ENCODE measurements at places on chromosomes 11 and 22. TPM values are rescaled to one million over a fixed set of nuclear protein-coding genes. Genes with fewer than 3 reads are reported as not detected.

Gene SLC22A6
- not detected for total RNA-seq

Gene SLC43A3
- 69.3 TPM for total RNA-seq

Gene UBQLNL
- not detected for total RNA-seq

Gene PRR33
- not detected for total RNA-seq

Gene NTM
- not detected for total RNA-seq

Gene SEPTIN5
- not detected for total RNA-seq

GRCh38 chr11:65854852-65855837 is 2.8 kb downstream of the CFL1 start:
- peak; percentile 40 for DNase-seq
- H3K4me3 ChIP-seq: no peak overlapping the region
- no peaks in the 10 kb centered on the region for H3K27me3 ChIP-seq

DNA sequence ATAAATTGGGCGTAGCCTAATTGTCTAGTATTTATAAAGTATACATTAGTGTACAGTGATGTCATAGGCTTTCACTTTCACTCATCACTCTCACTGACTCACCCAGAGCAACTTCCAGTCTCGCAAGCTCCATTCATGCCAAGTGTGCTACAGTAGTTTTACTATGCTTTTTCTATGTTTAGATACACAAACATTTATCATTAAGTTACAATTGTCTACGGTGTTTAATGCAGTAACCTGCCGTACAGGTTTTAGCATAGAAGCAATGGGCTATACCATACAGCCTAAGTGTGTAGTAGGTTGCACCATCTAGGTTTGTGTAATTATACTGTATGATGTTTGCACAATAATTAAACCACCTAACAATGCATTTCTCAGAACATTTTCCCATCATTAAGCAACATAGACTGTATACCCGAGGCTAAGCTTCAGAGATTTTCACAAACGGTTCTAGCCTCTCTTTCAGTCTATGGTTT is 17.5 kb downstream of the OR9G1 start:
- no peak overlapping the region for H3K27ac ChIP-seq
- no peaks in the 10 kb centered on the region for H3K4me1 ChIP-seq
- no peaks in the 10 kb centered on the region for H3K36me3 ChIP-seq
- no peak overlapping the region for H3K4me3 ChIP-seq
- DNase-seq: no peak

DNA sequence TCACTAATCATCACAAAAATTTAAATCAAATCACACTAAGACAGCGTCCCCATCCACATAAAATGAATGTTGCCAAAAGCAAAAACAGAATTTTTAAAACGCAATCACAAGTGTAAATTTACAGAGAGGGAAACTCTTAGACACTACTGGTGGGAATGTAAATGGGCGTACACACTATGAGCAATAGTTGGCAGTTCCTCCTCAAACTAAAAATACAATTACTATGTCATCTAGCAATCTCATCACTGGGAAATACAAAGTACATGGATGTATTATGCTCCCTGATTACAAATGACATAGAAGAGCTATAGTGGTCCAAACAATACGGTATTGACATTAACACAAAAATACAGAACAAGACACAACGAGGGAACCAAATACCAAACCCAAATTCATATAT is 8.7 kb upstream of the RGL4 start:
- no peaks in the 10 kb centered on the region for H3K27me3 ChIP-seq
- 0 out of 2 replicates have a peak, but pooled peaks cover 14% of the 10 kb centered on the region for H3K36me3 ChIP-seq
- H3K4me3 ChIP-seq: no peak overlapping the region
- H3K4me1 ChIP-seq: 0 out of 2 replicates have a peak, but pooled peaks cover 3% of the 10 kb centered on the region
- DNase-seq: no peak
- H3K27ac ChIP-seq: no peak overlapping the region

DNA sequence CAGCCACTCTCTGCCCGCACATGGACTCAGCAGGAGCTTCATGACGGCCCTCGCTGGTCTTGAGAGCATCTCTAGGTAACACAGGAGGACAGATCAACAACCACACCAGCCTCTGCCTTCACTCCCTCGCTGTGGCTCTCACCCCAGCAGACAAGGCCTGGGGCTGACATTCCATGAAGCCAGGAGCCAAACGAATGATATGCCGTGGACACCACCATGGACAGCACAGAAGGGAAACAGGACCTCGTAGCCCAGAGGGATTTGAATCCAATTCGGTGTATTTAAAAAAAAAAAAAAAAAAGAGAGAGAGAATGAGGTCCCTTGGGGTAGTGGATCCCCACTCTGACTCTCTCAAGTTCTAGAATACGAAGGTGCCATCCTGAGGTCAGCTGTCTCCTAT is 385.5 kb downstream of the SHANK2 start:
- DNase-seq: no peak
- H3K4me1 ChIP-seq: no peaks in the 10 kb centered on the region
- H3K27ac ChIP-seq: no peak overlapping the region
- H3K4me3 ChIP-seq: no peak overlapping the region
- H3K27me3 ChIP-seq: no peaks in the 10 kb centered on the region

GRCh38 chr22:32850591-32851517 is 49.3 kb downstream of the TIMP3 start:
- H3K27ac ChIP-seq: no peak overlapping the region
- H3K4me1 ChIP-seq: peaks cover 30% of the 10 kb centered on the region
- H3K36me3 ChIP-seq: no peaks in the 10 kb centered on the region
- DNase-seq: no peak
- peaks cover 4% of the 10 kb centered on the region for H3K27me3 ChIP-seq
- no peak overlapping the region for H3K4me3 ChIP-seq

DNA sequence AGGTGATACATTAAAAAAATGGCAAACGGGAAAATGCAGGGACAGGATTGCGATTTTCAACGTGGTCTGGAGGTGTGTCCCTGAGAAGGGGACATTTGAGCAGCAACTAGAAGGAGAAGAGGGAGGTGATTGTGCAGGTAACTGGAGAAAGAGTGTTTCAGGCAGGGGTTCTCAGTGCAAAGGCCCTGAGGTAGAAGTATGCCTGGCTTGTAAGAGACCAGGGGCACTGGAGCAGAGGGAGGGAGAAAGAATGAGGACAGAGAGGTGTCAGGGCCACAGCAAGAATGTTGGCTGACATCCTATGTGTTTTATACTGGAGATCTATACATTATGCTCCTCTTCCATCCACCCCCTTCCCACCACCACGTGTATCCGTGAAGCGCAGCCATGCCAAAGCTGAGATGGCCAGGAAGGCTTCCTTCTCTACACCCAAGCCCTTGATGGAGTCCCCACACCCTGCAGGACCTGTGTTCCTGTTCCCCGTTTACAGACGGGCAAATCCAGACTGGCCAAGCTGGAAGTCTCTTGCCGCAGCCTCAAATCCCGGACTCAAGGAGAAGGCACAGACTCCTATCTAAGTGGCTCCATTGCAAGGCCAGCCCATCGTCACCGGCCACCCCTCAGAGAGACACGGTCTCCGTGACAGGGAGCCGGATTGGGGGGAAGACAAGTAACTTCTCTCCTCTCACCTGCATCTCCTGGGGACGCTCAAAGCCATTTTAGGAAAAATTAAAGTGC is 416.1 kb downstream of the MN1 start:
- DNase-seq: peak; percentile 37
- no peak overlapping the region for H3K4me3 ChIP-seq
- no peak overlapping the region for H3K27ac ChIP-seq
- peaks cover 53% of the 10 kb centered on the region for H3K4me1 ChIP-seq
- H3K27me3 ChIP-seq: peaks cover 4% of the 10 kb centered on the region

DNA sequence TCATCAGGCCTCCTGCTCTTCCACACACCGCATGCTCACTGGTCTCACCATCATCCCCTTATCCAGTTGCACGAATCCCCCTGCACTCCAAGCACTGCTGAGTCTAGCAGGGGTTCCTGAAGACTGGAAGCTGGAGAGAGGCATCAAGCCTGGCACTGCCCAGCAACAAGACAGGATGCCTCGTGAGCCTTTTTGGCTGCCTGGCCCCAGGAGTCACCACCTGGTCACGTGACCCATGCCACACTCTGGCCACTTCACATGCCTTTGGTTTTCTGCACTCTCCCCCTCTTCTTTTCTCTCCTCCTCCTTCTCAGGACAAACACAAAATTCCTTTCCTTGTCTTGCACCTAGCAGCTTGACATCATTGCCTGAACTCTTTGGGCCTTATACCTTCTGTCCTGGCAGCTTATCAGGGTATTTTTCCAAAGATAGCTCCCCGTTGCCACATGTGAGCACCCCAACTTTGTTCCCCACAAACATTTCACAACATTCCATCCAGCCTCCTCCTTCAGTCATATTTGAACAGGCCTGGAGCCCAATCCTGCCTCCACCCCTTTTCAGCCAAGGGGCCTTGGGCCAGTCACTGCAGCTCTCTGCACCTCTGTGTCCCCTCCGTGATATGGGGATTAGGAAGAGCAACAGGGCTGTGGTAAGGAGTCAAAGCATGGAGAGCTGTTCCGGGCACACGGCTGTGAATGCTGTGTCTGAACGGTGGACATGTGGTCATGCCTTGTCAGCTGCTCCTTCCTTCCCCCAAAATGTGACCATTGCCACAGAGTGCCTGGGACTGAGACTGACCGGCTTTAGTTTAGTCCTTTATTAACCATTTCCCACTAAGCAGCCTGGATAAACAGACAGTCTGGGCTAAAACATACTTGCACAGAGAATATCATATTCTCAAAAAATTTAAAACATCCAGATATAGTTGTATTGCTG is 2.8 kb upstream of the PACSIN2 start:
- no peak for DNase-seq
- no peaks in the 10 kb centered on the region for H3K27me3 ChIP-seq
- no peaks in the 10 kb centered on the region for H3K36me3 ChIP-seq
- peaks cover 16% of the 10 kb centered on the region for H3K4me1 ChIP-seq

DNA sequence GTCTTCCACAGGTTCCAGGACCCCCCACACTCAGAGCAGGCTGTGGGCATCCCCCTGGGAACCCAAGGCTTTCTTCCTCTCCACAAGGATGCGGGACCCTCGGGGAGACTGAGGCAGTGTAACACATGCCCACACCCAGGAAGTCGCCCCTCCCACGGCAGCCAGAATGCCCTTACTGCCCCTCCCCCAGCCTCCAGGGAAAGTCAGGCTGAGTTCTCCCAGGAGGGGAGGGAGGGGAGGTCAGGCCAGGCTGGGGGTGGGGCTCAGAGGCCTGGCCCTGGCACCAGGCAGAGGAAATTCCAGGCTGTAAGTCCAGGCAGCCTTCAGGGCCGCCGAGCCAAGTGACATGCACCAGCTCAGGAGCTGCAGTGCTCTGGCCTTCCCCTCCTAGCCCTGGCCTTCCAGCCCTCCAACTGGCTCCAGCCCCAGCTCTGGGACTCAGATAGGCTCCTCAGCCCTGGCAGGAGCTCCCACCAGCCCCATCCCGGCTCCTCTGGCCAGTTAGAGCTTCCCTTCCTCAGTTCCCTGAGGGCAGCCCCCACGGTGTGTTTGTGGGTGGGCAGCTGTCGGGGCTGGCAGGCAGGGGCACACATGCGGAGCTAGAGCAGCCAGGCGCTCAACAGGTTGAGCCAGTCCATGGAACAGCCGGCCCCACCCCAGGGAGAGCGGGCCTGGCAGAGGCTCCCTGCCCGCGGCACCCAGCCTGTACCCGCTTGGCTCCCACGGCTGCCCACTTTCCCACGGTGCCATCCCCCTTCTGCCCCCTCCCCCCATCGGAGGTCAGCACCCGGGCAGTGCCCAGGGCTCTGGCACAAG is 3.6 kb downstream of the BCL9L start:
- no peak overlapping the region for H3K4me3 ChIP-seq
- H3K27me3 ChIP-seq: no peaks in the 10 kb centered on the region
- no peak overlapping the region for H3K27ac ChIP-seq
- no peak for DNase-seq
- no peaks in the 10 kb centered on the region for H3K36me3 ChIP-seq
- peaks cover 21% of the 10 kb centered on the region for H3K4me1 ChIP-seq

DNA sequence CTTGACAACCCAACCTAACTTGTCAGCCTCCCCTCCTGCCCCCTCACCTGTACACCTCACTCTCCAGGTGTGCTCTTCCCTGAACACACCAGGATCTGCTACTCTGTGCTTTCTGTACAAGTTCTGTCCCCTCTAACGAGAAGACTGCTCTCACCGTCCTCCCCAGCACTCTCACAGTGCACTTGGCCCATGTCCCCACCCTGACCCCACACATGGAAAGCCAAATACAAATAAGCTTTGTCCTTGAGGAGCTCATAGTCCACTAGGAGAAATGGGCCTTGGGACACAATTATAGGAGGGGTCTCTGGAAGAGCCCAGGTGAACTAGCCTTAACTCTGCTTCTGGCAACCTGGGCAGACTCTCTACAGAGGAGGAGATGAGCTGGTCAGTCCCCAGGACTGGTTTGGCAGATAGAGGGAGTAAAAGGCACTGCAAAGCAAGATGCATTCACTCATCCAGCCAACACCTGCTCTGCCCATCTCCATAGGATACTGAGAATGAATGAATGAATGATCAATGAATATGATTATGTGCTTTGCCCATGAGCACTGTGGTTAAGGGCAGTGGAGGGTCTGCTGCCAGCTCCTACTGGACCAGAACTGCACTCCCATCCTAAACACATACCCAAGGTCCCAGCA is 9.9 kb downstream of the NIPSNAP1 start:
- H3K4me1 ChIP-seq: no peaks in the 10 kb centered on the region
- H3K4me3 ChIP-seq: no peak overlapping the region
- H3K36me3 ChIP-seq: peaks cover 4% of the 10 kb centered on the region
- DNase-seq: no peak
- no peaks in the 10 kb centered on the region for H3K27me3 ChIP-seq

GRCh38 chr11:5818245-5818886 is 9.6 kb downstream of the OR52N2 start:
- no peaks in the 10 kb centered on the region for H3K27me3 ChIP-seq
- no peak for DNase-seq
- no peak overlapping the region for H3K4me3 ChIP-seq
- no peaks in the 10 kb centered on the region for H3K4me1 ChIP-seq
- no peak overlapping the region for H3K27ac ChIP-seq

DNA sequence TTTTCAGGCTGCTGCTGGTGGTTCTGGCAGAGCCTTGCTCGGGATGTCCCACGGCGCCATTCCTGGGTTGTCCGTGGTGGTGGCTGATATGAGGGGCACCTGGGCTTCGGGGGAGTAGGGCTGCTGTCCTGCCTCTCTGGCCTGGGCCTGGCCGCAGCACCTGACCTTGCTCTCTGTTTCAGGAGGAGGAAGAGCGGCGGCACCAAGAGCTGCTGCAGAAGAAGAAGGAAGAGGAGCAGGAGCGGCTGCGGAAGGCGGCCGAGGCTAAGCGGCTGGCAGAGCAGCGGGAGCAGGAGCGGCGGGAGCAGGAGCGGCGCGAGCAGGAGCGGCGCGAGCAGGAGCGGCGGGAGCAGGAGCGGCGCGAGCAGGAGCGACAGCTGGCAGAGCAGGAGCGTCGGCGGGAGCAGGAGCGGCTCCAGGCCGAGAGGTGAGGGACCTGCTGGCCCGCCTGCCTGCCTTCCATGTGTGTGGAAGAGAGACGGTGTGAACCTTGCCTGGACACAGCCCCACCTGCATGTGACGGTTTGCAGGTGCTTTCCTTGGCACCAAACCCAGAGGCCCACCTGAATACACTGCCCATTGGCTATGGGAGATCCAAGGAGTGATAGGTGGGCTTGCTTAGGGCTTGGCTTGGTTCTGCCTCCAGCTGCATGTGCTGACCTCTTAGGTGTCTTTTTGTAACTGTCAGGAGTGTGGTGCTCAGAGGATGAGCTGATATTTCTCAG is 22.8 kb downstream of the INCENP start:
- no peaks in the 10 kb centered on the region for H3K4me1 ChIP-seq
- H3K27me3 ChIP-seq: no peaks in the 10 kb centered on the region
- peaks cover 26% of the 10 kb centered on the region for H3K36me3 ChIP-seq
- DNase-seq: no peak
- H3K27ac ChIP-seq: no peak overlapping the region
- H3K4me3 ChIP-seq: no peak overlapping the region

Measured in Karpas-422 (cell line).